ENCODE measurements at places on chromosomes 16 and 17.

DNA sequence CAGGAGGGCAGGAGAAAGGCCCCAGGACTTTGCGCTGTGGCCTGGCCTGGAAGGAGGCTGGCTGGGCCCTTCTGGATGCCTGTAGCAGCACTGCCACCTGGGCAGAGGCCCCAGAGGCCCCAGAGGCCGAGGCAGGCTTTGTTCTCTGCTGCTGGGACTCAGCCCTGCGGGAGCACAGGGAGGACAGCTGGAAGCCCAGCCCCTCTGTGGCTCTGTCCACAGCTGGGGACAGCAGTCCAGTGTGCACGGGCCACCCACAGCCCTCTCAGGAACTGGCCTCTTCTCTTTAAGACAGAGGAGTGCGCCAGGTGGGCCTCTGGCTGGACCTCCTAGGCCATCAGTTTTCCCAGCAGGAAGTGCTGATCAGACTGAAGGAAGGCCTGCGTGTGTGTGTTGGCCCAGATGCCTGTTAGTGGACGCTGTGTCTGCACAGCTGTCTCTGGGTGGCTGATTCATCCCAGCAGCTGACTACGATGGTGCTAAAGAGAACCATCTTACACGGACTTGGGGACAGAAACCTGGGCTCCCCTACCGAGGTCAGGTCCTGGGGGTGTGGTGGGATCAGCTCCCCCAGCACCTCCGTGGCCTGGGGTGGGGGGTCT, 26.9 kb upstream of the ZNF750 start:
- no peak for DNase-seq

DNA sequence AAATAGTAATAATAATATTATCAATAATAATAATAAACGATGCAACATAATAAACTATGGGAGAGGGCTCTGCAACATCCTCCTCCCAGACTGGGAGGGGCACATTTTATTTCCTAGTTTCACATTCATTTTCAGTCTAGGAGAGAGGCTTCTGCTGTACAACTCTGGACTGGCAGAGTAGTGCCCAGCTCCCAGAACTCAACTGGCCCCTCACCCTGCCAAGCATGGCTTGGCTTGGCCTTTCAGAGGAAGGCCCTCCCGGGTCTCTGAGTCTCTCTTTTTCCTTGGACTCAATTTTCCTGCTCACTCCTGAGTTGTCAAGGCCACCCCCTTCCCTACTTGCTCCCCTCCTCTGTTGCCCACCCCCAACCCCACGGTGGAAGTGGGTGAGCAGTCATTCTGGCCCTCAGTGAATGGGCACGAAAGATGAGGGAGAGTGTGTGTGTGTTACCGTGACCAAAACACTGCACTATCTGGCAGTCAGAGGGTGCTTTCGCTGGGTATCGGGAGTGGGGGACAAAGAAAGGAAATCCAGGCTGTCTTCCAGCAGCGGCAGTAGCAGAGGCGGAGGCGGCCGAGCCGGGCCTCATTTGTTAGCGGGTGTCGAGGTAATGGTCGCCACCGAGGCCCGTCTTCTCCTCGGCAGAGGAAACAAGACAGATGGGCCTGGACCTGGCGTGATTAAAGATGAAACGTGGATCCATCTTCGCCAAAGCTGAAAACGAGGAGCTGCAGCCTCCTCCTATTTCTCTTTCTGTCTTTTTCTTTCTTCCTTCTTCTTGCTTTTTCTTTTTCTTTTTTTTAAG, 2.3 kb downstream of the HOXB4 start:
- DNase-seq = no peak

DNA sequence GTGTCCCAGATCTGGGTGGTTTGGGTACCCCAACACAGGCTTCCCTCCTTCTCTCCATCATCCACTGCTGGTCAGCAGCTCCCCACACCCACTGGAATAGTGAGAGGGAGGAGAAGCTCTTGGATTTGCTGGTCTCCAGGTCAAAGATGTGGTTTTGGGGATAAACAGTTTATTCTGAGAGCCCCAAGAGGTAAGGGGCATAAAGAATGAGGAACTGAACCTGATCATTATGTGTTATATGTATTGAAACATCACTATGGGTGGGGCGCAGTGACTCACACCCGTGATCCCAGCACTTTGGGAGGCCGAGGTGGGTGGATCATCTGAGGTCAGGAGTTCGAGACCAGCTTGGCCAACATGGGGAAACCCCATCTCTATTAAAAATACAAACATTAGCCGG, 3.9 kb downstream of the DPEP2 start:
- no peak for DNase-seq

- DNase-seq = no peak
Observed at GRCh38 chr17:82424001-82424862, 5.8 kb upstream of the OGFOD3 start.

DNA sequence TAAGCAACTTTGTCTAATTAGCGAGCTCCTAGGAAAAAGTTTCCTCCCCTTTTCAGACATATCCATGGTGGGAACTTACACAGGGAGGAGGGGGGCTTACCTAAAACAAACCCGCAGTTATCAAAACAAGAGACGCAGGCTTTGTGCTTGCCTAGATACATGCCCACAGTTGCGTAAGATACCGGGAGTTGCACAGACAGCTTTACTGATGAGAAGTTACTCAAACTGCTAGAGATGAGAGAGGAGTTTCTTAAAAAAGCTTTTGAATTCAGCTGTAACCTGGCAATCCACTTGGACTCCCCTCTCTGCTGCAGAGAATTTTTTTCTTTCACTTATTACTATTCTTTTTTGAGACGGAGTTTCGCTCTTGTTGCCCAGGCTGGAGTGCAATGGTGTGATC, 6.8 kb upstream of the ZP2 start:
- DNase-seq = no peak

- DNase-seq = no peak
Observed at GRCh38 chr16:84194470-84195200, 3.7 kb downstream of the ADAD2 start.

DNA sequence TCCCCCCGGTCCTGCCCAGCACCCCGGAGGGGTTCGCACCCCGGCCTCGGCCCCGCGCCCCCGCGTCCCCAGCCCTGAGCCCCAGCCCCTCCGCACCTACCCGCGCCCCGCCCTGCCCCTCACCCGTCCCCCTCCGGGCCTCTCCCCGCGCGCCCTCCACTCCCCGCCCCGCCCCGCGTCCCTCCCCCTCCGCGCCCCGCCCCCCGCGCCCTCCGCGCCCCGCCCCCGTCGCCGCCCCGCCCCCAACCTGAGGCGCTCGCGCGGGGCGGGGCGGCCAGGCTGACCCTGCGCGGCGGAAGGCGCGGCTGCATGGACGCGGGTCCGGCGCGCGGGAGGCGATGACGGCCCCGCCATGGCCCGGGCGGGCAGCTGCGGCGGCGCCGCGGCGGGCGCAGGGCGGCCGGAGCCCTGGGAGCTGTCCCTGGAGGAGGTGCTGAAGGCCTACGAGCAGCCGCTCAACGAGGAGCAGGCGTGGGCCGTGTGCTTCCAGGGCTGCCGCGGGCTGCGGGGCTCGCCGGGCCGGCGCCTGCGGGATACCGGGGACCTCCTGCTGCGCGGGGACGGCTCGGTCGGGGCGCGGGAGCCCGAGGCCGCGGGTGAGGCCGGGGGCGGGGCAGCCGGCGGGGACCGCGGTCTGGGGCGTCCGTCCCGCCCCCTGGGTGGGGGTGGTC, at the start of gene SPIRE2:
Gene SPIRE2, plus strand, starts transcription at position 277 of the 671 bp plus-strand sequence. Its CDS starts 76 bp downstream, at position 353.
- peak; percentile 28 for DNase-seq

DNA sequence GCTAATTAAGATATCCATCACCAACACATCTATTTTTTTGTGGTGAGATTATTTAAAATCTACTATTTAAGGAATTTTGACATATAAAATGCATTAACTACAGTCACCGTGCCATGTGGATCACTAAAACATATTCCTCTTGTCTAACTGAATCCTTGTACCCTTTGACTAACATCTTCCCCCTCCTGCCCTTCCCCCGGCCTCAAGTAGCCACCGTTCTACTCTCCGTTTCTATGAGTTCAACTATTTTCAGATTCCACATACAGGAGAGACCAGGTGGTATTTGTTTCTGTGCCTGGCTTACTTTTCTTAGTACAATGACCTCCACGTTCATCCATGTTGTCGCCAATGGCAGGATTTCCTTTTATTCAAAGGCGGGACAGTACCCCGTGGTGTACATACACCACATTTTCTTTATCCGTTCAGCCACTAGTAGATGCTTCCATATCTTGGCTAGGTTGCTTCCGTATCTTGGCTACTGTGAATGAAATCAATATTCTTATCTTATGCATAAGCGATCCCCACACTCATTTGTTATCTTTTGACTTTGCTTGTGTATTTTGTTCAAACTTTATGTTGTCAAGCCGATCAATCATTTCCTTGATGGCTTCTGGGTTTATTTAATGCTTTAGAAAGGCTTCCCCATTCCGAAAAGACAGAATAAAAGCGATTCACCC, 134.7 kb downstream of the KCNJ12 start:
- DNase-seq = no peak

GRCh38 chr16:50266337-50267091, at the start of gene ADCY7:
Gene ADCY7, plus strand, starts transcription at chr16:50266551. Its CDS starts 21,629 bp downstream, at chr16:50288180.
- DNase-seq = peak; percentile 71

DNA sequence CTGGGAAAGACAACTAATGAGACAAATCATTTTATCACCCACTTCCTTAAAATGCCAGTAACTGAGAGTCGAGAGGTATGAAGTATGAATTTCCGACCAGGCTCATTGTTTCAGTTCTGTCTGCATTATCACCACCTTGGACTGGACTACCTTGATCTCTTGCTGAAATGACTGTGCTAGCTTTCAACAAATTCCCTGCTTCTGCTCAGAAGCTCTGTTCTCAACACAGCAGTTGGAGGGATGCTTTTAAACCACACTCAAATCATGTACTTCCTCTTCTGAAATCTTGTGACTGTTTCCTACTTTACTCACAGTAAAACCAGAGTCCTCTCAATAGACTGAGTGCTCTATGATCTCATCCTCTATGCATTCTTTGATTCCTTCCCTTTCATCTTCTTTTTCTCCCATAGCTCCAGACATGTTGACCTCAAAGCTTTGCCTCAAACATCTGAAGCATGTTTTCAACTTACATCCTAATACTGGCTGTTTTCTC, 195.8 kb downstream of the KCNJ2 start:
- no peak for DNase-seq

GRCh38 chr16:49632086-49632794, 223.7 kb downstream of the ZNF423 start:
- DNase-seq = no peak

GRCh38 chr16:89452925-89453324, 37.4 kb downstream of the ANKRD11 start:
- no peak for DNase-seq

DNA sequence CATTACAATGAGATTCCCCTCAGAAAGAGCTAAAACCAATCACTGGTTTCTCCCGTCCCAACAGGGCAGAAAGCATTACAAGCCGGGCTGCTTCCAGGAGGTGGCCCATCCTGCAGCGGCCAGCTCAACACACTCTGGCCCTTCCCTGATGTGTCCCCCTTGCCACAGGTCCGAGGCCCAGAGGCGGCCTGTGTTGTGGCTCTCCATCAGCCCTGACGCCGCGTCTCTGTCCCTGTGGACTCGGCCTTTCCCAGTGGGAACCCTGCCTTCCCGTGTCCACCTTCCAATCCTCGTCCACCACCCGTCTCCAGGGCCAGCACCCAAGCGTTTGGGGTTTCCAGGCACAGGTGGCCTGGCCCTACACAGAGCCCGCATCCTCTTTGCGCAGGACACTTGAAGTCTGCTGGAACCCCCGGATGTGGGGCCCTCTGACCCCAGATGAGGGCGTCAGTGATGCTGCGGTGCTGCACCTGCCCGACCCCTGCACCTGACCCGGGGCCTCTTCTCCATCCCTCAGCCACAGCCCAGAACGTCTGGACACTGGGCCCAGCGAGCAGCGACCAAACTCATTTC, 21.1 kb downstream of the RAB40B start:
- DNase-seq = no peak

GRCh38 chr17:65794572-65794971, 233.1 kb upstream of the AXIN2 start:
- no peak for DNase-seq

DNA sequence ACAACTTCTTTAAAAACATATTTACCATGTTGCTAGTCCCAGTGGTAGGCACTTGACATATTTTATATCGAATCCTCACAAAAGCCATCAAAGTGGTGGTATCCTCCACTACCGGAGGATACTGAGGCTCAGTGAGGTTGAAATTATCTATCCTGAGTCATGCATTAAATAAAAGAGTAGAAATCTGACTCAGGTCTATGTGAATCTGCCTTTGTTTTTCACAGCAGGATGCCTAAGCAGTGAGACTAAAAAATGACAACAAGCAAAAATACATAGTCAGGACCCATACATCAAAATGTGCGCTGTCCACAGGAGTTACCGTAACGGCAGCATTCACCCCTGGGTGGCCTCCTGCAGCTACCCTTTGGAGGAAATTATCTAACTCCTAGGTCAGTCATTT, 17.7 kb downstream of the BRD7 start:
- no peak for DNase-seq

DNA sequence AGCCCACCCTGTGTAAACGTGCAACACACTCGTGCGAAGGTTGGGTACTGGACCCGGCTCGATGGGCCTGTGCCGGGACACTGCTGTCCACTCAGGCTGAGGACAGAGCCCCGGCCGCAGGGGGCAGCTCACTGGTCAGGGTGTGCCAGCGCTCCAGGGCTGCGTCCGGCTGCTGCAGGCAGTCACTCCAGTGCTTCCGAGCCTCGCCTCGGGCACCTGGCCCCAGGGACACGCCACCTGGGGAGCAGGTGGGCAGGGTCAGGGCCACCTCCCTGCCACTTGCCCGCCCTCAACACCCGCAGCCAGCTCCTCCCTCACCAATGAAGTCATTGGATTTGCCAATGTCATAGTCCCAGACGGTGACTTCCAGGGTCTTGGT, 4.7 kb downstream of the DOC2A start:
- no peak for DNase-seq

- no peak for DNase-seq
Observed at GRCh38 chr17:65456368-65457151, 104.9 kb downstream of the AXIN2 start.

DNA sequence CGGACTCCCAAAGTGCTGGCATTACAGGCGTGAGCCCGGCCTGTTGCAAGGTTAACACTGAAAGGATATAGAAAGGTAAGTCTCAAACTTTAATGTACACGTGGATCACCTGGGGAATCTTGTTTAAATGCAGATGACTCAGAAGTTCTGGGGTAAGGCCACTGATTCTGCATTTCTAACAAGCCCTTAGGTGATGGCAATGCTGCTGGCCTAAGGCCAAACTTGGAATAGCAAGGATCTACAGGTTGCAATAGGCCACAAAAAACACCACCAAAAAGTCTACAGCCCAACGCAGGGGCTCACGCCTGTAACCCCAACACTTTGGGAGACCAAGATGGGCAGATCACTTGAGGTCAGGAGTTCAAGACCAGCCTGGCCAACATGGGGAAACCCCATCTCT, 4.2 kb downstream of the CMTM4 start:
- no peak for DNase-seq

- DNase-seq = no peak
Observed at GRCh38 chr17:51638971-51639370, 378.6 kb downstream of the UTP18 start.

GRCh38 chr17:80116276-80116920, 15.0 kb downstream of the GAA start:
- DNase-seq = no peak

DNA sequence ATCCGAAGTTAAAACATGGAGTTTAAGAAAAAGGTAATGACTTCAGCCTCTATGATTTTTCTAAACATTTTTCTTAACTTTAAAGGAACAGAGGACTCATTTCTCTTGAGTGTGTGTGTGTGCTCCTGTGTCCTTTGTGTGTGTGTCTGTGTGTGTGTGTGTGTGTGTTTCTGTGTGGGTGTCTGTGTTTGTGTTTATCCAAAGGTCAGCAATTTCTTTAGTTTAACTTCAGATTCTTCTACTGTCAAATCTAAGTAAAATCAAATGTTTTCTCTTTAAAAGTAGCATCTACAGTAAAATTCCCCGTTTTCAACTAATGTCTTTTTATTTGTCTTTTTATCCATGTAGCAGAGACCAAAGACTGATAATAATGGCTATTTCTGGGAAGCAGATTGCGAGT, 31.8 kb downstream of the HSBP1 start:
- DNase-seq = no peak

- DNase-seq = no peak
Observed at GRCh38 chr16:76676356-76676755, 399.2 kb downstream of the CNTNAP4 start.

Data from stimulated activated CD8-positive, alpha-beta memory T cell treated with anti-CD3 and anti-CD28 coated beads, Interleukin-7, amount 100 ng/mL, for 48 hours (primary cell).